ENCODE measurements at places on chromosomes 7 and 10. TPM values are rescaled to one million over a fixed set of nuclear protein-coding genes. Genes with fewer than 3 reads are reported as not detected.

SORCS1 gene
- not detected for total RNA-seq

GRCh38 chr7:130070861-130071622 lies 708 bp downstream of the KLHDC10 start:
- DNase-seq: no peak

EBF3 gene
- not detected for total RNA-seq

GRCh38 chr10:24483701-24484100 lies 240.0 kb downstream of the ARHGAP21 start:
- DNase-seq: no peak

- no peak for DNase-seq
Measured at GRCh38 chr7:121515229-121515628, 119.1 kb upstream of the FAM3C start.

- no peak for DNase-seq
Measured at GRCh38 chr7:88398459-88398858, 91.8 kb upstream of the STEAP4 start.

- DNase-seq: no peak
Measured at GRCh38 chr7:52005613-52006012, 689.0 kb upstream of the COBL start.

GRCh38 chr7:121084748-121085336 lies 96.3 kb downstream of the CPED1 start:
- DNase-seq: no peak

- DNase-seq: no peak
Measured at GRCh38 chr7:149716007-149716931, 57.1 kb downstream of the ZNF467 start.

GRCh38 chr7:143372070-143372469 lies 9.1 kb upstream of the ZYX start:
- DNase-seq: peak; percentile 67

TAS2R3 gene
- 0.70 TPM for total RNA-seq

DNA sequence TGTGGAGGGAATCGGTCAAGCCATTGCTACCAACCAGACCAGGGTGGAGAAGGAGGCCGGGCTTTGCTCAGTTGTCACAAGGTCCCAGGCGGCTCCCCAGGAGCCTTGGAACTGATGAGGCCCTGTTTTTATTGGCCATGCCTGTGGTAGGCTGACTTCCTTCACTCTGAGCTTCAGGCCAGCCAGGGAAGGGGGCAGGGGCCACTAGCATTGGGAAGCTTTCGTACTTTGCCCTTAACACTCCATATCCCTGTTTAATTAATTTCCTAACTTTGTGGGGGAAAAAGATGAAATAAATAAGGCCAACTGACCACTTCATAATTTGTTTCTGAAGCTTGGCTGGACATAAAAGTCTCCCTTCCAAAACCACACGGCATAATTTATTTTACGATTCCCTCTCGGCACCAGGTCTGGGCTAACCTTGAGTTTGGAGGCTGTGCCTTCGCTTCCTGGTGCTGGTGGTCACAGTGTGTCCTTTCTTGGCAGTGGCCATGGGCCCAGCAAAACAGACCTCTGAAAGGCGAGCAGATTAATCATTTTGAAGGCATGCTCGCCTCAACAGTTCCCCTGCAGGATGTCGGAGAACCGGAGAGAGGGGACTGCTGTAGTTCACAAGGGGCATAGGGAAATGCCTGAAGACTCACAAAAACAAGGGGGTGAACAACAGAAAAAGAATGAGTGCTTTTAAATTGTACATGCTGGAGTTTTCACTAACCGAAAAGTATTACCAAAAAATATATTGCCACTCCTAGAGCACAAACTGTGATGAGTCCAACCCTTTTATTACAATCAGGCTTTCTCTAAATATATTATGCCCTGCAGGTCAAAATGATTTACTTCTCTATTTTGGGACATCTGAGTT lies 966.0 kb downstream of the LRMDA start:
- no peak for DNase-seq

Data from activated CD8-positive, alpha-beta memory T cell treated with anti-CD3 and anti-CD28 coated beads, Interleukin-2, amount 10 ng/mL, durations not matched to agents 7 days and 5 days (primary cell).